Mesothelial cell of epicardium (in vitro differentiated cells): ENCODE measurements at places on chromosomes 13 and 19. TPM values are rescaled to one million over a fixed set of nuclear protein-coding genes. Genes with fewer than 3 reads are reported as not detected.

MTMR6 gene
- total RNA-seq: 11.0 to 11.5 TPM (median 11.3 TPM) in 3 replicates

CDX2 gene
- 0.05 to 0.16 TPM in 2 of 3 replicates, not detected in the other for total RNA-seq

ZNF99 gene
- not detected in 3 replicates for total RNA-seq

- H3K36me3 ChIP-seq: peaks cover 12% of the 10 kb centered on the region
- peaks cover 35% of the 10 kb centered on the region for H3K4me1 ChIP-seq
- H3K27ac ChIP-seq: peak overlapping the region; percentile 57
- H3K27me3 ChIP-seq: no peaks in the 10 kb centered on the region
- H3K4me3 ChIP-seq: no peak overlapping the region
- DNase-seq: no peak
Observed at GRCh38 chr13:32261567-32261966, 53.6 kb downstream of the ZAR1L start.

- H3K4me3 ChIP-seq: no peak overlapping the region
- no peaks in the 10 kb centered on the region for H3K36me3 ChIP-seq
- peaks cover 30% of the 10 kb centered on the region for H3K27me3 ChIP-seq
- no peaks in the 10 kb centered on the region for H3K4me1 ChIP-seq
- no peak for DNase-seq
Observed at GRCh38 chr19:40143612-40144011, 47.6 kb upstream of the MAP3K10 start.

GRCh38 chr13:73603646-73604045 is 530.6 kb downstream of the KLF12 start:
- H3K4me3 ChIP-seq: no peak overlapping the region
- H3K27me3 ChIP-seq: no peaks in the 10 kb centered on the region
- H3K4me1 ChIP-seq: peaks cover 15% of the 10 kb centered on the region
- H3K27ac ChIP-seq: no peak overlapping the region
- no peak for DNase-seq
